ENCODE measurements at places on chromosomes 7 and 10. TPM values are rescaled to one million over a fixed set of nuclear protein-coding genes. Genes with fewer than 3 reads are reported as not detected.

Gene ASB4
- total RNA-seq, result not detected

Gene SPRN
- total RNA-seq, result 0.71 TPM

Gene AGAP6
- 10.9 TPM for total RNA-seq

Gene SPDYE1
- total RNA-seq, result 0.11 TPM

Gene CALCR
- total RNA-seq, result not detected

Gene OGDHL
- total RNA-seq, result 2.0 TPM

Gene FBXL13
- 1.7 TPM for total RNA-seq

Gene PGAM2
- not detected for total RNA-seq

Gene MMD2
- not detected for total RNA-seq

Gene TAS2R3
- total RNA-seq, result not detected

Gene CPED1
- 81.8 TPM for total RNA-seq

DNA sequence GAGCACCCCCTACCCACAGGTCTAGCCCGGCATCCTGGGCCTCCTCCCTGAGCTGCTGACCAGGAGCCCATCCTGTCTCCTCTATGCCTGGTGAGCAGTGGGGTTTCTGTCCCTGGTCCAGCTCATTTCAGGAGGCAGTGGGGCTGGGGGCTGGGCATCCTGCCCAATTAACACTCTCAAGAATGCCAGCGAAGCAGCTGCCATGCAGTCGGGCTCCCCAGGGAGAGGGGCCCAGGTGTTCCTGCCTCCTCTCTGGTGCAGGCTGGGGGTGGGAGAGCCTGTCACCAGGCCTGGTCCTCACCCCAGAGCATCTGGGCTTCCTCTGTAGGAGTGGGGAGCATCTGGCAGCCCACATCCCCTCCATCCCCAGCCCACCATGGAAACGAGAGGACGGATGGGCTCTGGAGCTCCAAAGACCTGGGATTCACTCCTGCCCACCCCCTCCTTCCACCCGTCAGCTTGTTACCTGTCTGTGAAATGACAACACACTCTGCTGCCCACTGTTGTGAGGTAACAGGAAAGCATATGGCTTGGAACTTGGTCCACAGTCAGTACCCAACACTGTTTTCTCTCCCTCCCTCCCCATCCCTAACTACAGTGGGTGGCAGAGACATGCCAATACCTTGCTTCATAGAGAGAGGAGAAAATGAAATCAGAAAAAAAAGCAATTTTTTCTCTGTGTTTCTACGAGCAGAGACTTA, 69.1 kb downstream of the SLIT1 start:
- DNase-seq, result no peak

DNA sequence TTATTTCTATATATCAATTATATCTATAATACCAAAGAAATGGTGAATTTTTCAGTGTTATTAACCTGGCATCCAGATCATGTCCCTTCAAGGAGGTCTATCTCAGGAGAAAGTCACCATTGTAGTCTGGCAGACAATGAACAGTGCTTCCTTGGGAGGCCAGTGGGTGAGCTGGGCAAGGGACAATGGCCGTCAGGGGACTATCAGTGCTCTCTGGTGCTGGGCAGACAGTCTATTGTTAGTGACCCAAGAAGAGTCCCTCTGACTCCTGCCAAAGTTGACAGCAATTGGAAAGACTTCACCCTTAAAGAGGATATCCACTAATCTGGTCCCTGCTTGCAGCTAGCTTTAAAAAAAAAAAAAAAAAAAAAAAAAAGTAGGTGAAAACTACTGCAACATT, 7.1 kb downstream of the JAZF1 start:
- DNase-seq, result no peak

DNA sequence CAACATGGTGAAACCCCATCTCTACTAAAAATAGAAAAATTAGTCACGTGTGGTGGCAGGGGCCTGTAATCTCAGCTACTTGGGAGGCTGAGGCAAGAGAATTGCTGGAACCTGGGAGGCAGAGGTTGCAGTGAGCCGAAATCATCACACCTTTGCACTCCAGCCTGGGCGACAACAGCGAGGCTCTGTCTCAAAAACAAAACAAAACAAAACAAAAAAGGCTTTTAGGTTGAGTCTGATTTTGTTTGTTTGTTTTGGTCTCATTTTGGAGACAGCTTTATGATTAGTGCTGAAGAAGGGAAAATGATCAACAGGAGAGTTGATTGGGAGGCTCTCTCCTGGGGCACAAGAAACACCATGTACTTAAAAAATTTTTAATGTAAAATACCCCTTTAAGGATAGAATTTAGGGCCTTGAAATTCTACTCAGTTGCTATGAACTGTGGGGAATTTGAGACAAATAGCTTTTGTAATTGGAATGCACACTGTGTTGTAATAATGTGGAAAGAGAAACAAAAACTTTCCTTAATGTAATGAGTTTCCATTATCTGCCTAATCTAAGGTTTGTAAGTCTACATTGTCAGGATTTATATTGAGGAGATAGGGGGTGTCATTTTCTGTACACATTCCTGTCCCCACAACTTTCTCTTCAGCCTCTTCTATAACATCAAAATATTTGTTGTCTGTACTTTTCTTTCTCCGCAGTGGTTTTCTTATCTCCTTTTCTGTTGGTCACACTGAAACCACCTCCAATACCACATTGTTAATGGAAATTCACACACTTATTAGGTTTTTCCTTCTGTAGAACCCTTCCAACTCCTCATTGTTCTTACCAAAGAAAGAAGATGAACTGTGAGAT, 41.3 kb downstream of the ARID5B start:
- no peak for DNase-seq

DNA sequence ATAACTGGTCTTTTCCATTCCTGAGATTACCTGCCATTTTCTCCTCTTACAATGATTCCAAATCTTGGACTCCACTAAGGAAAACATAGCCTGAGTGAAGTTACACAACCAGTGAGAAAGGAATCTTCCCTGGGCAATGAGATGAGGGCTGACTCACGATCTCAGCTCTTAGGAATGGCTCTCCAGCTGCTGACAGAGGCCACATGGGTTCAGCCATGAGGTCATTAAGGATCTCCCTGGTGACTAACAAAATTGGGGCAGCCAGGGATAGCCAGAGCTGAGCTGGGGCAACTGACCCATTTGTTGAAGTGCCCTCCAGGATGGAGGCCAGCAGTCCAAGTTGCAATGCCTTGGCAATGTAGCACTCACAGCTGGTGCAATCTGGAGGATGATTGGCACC, 78.7 kb upstream of the MKLN1 start:
- no peak for DNase-seq

GRCh38 chr10:24208661-24209431, at the start of gene KIAA1217:
Gene KIAA1217 (plus strand): TSS chr10:24209138. CDS start chr10:24209194, 56 bp downstream.
- DNase-seq, result no peak

DNA sequence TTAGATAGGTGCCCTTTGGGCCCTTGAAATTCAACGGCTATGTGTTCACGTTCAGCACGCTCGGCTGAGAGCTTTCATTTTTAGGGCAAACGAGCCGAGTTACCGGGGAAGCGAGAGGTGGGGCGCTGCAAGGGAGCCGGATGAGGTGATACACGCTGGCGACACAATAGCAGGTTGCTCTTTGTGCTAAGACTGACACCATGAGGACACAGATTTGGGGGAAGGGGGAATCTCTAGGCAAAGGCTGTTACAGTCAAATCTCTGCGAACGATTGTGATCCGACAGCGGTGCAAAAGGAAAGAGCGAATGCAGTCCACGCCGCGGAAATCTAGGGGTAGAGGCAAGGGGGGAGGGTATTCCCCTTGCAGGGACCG, 667 bp downstream of the KLLN start:
- DNase-seq, result no peak

- peak; percentile 26 for DNase-seq
Observed at GRCh38 chr7:28837216-28837615, 120.9 kb downstream of the TRIL start.

DNA sequence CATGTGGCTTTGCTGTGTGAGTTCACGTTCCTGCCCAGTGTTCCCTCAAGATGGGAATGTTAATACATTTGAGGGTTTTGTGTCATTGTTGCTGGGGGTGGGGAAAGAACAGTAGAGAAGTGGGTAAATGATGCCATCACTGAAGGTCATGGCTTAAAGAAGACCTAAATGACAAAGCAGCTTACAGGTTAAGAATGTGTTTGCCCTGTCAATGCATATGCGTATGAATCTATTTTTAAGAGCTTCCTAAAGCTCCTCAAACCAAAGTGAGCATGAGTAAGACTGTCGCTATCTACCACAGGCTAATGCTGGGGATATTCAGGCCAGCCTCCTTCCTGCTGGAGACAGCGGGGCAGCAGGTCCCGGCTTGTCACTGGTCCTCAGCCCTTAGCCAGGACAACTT, 162.9 kb downstream of the CREB5 start:
- DNase-seq, result no peak

GRCh38 chr10:29344073-29344820, 55.4 kb downstream of the LYZL1 start:
- DNase-seq, result no peak

DNA sequence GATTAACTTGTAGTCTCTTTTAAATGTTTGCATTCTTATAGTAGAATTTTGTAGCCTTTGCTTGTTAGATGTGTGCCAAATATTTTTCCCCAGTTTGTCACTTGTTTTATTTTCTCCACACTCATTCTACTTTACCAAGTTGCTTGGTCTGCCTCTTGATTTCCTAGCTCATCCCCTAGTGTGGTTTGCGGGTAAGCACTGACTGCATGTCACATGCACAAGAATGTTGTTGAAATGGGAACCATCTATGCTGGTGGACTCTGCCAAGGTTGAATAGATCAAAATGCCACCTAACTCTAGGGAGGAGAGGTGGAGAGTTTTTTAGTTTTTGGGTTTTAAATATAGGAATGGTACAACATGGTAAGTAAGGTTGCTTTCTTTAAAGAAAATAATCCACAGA, 47.6 kb downstream of the FZD1 start:
- no peak for DNase-seq

- no peak for DNase-seq
Observed at GRCh38 chr10:89122433-89123051, 84.6 kb downstream of the CH25H start.

DNA sequence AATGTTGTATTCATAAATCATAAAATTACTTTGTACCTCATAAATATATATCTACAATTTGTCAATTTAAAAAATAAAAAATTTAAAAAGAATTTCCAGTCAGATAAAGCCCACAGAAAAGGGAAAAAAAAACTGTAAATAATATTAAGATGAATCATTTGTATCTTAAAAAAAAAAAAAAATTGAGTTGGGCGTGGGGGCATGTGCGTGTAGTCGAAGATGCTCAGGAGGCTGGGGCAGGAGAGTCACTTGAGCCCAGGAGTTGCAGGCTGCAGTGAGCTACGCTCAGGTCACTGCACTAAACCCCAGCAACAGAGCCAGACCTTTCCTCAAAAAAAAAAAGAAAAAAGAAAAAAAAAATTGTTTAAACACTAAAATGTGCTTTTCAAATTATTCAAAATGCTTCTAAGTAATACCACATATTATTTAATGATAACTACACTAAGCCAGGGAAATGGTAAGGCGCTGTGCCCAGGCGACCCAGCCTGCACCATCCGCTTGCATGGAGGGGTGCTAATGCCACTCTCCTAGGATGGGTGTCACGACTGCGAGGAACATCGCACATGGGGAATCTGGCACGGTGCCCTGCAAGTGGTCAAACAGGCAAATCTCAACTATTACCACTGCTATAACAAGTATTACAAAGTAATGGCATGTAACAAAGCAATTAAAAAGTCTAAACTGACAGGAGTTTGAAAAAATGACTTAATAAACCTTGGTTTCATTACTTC, 15.4 kb downstream of the GLUD1 start:
- DNase-seq, result no peak

DNA sequence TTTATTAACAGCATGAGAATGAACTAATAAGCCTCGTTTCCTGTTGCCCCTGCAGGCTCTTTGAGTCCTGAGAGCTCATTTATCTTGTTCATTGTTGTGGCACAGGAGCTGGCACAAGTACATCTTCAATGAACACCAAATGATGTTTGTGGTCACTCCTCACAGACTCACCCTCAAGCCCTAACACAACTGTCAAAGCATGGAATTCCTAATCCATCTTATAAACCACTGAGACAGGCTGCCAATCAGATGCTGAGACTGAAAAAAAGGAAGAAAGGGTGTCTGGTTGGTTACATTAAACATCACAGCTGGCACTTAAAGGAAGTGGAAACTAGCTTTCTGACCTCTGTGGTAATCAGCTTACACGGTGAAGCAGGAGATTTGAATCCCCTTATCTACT, 7.7 kb upstream of the CCDC172 start:
- DNase-seq, result no peak

GRCh38 chr10:119005362-119006043, 24.0 kb upstream of the NANOS1 start:
- DNase-seq, result no peak

DNA sequence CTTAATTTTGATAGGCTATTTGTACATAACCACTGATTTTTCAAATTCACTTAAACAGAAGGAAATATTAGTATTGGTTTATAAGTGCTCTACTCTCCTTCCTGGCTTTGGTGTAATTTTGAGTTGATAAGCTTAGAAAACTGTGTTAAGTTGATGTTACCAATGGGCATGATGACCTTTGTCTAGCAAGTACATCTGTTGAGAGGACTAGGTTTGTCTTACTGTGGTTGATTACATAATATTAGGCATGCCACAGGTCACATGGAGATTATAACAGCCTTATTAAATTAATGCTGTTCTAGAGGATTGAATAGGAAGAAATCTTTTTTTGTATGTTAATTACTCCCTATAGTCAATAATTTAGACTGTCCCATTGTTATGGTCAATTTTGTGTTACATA, 27.0 kb downstream of the CYP2C18 start:
- DNase-seq, result no peak

DNA sequence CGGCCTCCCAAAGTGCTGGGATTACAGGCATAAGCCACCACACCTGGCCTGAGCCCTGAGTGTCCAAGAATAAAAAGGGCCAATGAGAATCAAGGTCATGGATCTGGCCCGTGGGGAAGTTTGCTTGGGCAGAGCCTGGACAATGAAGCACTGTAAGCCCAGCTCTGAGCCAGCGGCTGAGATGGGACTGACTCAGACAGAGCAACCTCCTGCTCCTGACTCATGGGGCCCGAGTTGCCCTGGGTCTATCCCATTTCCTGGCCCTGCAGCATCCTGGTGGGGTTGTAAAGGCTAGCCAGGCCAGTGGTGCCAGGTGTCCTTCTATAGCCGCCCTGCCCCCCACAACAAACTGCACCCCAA, 5.2 kb upstream of the MYH16 start:
- DNase-seq, result no peak

DNA sequence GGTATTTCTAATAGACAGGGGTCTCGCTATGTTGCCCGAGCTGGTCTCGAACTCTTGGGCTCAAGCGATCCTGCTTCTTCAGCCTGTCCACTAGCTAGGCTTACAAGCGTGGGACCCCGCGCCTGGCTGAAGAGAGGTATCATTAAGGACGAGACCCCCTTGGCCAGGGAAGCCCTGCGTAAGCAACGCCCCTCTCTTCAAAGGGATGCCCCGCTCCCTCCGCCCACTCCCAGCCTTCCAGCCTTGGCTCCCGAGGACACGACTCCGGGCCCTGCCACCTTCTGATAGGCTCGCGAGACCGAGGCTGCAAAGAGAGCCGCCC, 220 bp upstream of the ZKSCAN5 start:
- DNase-seq, result no peak

DNA sequence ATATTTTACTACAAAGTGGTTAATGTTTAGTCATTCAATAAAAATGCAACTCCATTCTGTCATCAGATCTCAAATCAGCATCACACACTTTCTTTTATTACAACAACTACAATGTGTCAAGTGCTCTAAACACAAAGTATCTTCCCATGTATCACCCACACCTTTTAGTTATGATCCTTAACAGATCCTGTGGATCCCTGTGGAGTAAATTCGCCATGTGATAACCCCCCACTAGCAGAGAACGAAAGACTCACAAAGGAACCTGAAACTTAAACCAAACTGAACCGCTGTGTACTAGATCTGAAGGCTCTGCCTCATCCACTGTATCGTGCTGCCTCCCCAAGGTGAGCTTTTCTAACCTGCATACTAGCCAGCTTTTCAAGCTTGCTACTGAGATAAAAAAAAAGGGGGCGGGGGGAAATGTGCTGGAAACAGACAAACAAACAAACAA, 1.7 kb downstream of the DPY19L1 start:
- DNase-seq, result peak; percentile 42

Measured in esophagus muscularis mucosa (tissue), 4 donors.